ENCODE measurements at places on chromosomes 4 and X.

DNA sequence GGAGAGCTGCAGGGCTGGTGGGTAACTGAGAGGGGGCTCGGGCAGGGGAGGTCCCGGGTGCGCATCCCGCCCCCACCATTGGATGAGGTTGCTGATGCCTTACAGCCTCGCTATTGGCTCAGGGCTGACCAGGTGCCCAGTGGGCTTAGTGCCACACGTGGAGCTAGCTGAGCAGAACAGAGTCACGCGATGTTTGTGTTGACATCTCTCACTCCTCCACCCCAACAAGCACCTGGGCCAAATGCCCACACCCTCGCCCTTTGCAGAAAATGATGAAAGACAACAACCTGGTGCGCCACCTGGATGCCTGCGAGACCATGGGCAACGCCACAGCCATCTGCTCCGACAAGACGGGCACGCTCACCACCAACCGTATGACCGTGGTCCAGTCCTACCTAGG is 31.8 kb downstream of the ATP2B3 start:
- DNase-seq = no peak

DNA sequence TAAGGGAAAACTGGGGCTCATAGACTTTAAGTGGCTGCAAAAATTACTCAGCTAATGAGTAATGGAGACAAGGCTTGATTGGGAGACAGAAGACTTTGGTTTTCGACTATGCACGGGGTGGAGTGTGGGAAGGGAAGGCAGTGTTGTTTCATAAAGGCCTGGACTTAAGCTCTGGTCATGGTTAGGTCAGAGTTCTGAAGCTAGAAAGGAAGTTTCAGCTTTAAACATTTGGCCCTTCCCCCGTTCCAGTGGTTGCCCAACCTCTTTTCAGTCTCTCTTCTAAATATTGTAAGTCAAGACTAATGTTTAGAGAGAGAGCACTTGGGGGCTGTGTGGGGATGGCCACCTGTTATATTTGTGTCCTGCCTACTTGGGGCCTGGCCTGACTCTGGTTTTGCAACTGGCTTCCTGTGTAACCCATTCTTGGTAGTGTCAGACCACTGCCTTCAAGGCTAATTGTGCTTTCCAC is 21.0 kb downstream of the MSN start:
- no peak for DNase-seq

GRCh38 chr4:99351487-99351886 is 1.1 kb downstream of the ADH1C start:
- no peak for DNase-seq

DNA sequence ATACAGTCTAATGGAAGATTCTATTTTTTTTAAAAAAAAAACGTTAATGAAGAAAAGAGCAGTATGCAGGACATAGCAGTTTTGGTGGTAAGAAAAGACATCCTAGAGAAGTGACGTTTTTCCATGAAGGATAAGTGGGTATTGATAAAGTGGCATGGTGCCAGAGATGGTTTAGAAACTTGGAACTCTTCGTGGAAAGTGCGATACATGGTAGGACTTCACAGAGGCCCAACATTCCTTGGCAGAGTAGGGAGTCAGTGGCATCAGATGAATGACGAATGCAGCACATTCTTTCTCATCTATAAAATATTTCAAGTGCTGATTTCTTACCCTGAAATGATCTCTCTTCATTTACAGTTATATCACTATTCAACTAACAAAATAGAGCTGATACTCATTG is 298.7 kb downstream of the CCSER1 start:
- DNase-seq = no peak

DNA sequence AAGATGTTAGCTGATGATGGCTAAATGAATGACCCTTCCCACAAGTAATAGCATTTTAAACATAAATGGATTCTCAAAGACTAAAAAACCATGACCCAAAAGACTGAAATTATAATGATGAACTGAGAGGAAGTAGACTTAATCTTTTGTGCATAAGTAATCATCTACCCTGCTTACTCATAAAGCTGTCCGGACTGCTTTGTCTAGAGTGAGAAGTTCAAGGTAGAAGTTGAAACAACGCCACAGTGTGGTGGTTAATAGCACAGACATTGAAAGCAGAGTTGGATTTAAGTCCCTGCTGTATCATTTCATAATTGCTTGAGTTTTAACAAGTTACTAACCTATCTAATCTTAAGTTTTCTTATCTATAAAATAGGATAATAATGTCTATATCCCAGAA is 346.6 kb downstream of the CENPC start:
- peak; percentile 31 for DNase-seq

DNA sequence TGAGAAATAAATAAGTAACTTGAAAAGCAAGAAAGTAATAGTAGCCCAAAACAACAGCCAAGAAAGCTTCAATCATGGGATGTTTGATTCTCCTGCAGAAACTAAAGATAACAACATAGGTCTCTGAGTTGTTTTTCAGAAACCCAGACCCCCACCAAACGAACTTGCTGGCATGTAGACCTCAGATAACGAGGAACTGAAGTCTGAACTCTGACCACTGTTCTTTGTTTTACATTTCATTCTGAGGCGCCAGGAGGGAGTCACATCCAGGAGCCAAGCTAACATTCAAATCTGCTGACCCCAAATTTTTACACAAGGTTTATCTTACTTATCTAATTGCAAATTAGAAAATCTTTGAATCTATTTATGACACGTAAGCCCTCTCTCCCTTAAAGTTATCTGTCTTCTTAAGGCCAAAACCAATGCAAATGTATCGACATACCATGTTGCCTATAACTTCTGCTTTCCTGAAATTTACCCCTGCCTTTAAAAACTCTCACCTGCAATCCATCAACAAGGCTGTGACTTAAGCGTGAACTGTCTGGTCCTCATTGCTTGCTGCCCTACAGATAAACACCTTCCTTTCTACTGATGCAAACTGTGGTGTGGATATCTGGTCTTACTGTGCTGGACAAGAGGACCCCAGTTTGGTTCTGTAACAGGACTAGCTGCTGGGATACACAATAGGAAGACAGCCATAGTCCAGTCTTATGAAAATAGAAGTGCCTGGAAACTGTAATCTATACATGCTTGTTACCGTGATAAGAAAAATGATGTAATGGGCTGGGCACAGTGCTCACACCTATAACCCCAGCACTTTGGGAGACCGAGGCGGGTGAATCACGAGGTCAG is 37.5 kb upstream of the NEIL3 start:
- DNase-seq = no peak

- no peak for DNase-seq
These were observed 6.9 kb downstream of the MSN start for GRCh38 chrX:65674204-65674893.

Data from H9 (cell line).